ENCODE measurements at places on chromosomes 12 and 14.

- peak; percentile 85 for DNase-seq
Measured at GRCh38 chr12:52230364-52231281, 2.4 kb upstream of the KRT7 start.

DNA sequence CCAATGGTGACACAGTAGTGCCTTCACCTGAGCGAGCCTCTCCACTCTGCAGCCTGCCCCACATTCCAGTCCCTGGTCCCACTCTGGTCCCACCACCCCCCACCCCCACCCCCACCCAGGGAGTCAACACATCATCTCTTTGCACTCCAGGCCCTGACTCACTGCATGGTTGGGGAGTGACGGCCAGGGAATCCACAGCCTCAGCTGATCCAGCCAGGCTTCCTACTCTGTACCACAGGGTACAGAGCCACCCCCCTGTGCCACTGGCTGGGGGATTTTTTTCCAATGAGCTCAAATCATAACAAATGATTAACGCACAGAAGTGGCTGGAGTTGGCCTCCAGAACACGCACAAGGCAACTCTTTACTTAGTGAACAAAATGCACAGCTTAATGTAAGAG, 233.7 kb downstream of the NTF3 start:
- peak; percentile 94 for DNase-seq

- no peak for DNase-seq
Measured at GRCh38 chr12:38869036-38869435, 36.4 kb downstream of the CPNE8 start.

GRCh38 chr12:112759786-112760185, 31.8 kb upstream of the RPH3A start:
- no peak for DNase-seq

DNA sequence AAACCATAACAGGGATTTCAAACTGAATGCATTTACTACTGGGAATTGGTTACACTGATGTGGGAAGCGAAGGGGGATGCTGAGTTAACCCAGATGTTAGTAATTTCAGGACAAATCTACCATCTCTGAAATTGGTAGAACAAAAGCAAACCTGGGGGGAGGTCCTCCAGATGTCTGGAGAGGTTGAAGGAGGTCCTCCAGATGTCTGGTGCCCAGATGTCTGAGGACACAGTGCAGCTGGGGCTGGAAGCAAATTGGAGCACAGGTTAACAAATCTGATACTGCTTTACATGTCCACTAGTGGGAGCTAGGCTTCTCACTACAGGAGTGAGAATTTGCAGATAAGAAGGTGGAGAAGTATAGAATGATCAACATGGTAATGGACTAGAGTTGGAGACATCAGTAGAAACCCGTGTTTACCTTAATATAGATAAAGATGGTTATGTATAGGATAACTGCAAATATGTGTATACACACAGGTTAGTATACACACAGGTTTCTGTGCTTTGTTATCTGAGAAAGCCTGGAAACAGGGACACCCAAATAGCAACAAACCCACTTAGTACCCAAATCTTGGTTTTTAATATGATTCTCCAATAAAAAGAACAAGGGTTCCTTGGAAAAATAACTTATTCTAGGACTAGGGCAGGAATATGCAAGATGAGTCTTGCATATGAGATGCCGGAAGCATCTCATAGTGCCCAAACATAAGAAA, 162.5 kb downstream of the C12orf50 start:
- no peak for DNase-seq

- no peak for DNase-seq
Measured at GRCh38 chr12:40263616-40264409, 39.0 kb downstream of the LRRK2 start.

GRCh38 chr12:3928538-3929184, 55.5 kb upstream of the PARP11 start:
- no peak for DNase-seq

- DNase-seq, result no peak
Measured at GRCh38 chr12:105220929-105221290, 15.1 kb downstream of the APPL2 start.

GRCh38 chr14:73402579-73402978, 55.8 kb downstream of the NUMB start:
- DNase-seq, result no peak

GRCh38 chr14:47715330-47715729, 39.9 kb upstream of the MDGA2 start:
- no peak for DNase-seq
